ENCODE measurements at places on chromosomes 16 and 17.

GRCh38 chr16:4272114-4272956 is 488 bp downstream of the TFAP4 start:
- no peak for DNase-seq

GRCh38 chr16:80599466-80599865 is 58.7 kb downstream of the DYNLRB2 start:
- no peak for DNase-seq

- no peak for DNase-seq
These were observed 1.4 kb upstream of the CA7 start for GRCh38 chr16:66842765-66843164.

GRCh38 chr17:27616414-27616813 is 14.6 kb upstream of the LGALS9 start:
- no peak for DNase-seq

DNA sequence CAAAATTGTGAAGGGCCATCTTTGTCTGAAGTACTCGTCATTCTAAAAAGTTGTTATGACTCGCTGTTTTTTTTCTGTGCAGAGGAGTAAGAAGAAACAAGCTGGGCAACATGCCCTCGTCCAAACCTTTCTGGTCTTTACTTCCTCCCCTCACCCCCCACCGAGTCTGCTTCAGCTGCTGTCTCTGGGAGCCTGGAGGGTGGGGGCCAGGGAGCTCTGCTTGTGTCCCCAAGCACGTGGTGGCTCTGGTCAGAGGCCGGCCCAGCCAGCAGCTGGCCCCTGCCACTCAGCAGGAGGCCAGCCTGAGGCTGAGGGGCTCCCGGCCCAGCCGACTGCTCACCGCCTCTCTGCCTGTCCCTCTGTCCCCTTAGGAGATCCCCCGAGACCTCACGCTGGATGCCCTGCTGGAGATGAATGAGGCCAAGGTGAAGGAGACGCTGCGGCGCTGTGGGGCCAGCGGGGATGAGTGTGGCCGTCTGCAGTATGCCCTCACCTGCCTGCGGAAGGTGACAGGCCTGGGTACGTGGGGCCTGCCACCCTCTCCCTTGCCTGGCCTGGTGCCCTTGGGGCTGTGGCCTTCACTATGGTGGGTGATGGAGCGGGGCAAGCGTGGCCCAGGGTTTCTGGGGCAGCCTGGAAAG is 53.7 kb upstream of the LGALS9 start:
- no peak for DNase-seq

- DNase-seq, result no peak
These were observed 25.9 kb upstream of the PHB1 start for GRCh38 chr17:49440581-49440980.

GRCh38 chr16:85872734-85873133 is 26.2 kb upstream of the IRF8 start:
- no peak for DNase-seq

DNA sequence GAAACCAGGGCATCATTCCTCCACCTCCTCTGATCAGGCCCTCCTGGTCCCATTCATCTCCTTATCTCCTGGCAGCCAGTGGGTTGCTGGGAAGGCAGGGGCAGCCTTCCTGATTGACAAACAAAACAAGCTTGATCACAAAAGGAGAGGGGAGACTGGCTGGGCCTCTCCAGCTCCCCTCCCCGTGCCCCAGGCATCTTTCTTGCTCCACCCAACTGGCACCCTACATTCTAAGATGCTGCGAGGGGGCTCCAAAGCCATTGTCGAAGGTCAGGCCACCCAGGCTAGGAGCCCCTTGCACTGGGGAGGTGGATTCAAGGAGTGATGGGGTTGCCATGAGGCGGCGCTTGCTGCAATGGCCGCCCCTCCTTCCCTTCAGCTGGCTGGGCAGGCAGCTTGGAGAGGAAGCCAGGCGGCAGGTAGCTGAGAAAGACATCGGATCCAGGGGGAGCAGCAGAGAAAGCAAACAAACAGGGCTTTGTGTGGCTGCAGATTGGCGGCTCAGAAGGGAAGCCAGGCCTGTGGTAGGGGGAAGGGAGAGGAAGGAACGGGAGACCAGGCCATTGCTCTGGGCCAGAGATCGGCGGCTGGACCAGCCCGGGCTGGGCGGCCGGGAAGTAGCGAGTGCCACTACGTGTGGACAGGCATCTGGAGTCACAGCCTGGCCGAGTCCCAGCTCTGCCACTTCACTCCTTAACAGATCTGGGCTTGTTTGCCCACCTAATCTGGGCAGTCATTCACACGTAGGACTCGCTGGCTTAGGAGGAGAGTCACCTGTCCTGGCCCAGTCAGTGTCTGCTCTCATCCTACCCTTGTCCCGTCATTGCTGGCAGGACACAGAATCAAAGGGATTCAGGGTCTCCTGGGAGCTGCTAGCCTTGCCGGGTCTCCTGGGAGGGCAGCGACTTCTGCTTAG is 12.3 kb downstream of the RAI1 start:
- DNase-seq, result no peak

- no peak for DNase-seq
These were observed 248.6 kb downstream of the FTO start for GRCh38 chr16:53952215-53953208.

DNA sequence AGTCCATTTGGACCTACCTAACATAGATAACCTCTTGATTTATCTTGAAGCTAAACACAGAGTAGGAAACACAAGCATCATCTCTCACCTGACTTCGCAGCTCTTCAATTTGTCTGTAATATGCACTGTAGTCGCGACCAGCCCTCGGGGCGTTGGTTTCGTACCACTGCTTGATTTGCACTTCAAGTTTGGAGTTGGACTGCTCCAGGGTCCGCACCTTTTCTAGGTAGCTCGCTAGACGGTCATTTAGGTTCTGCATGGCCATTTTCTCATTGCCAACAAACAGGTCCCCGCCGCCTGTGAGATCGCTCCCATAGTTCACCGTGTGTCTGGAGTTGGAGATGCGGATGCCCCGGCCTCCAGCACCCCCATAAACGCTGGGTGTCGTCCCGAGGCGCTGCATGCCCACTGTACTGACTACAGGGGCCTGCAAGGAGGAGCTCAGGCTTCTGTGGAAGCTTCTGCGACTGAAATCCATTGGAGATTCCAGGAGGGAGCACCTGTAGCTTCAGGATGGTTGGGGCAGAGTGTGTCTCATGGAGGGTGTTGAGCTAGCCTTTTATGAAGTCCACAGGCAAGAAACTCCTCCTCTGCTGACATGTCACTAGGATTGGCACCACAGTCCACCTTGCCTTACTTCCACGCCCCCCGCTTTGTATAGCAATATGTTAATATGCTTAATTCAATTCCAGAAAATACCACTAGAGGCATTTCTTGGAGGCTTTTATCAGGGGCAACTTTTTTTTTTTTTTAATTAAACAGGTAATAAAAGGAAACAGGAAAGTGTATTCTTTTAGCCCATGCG is at the start of gene KRT20:
Gene KRT20 (minus strand): TSS at position 535 of the 805 bp plus-strand sequence. CDS start 57 bp downstream, at position 478.
- DNase-seq, result no peak

DNA sequence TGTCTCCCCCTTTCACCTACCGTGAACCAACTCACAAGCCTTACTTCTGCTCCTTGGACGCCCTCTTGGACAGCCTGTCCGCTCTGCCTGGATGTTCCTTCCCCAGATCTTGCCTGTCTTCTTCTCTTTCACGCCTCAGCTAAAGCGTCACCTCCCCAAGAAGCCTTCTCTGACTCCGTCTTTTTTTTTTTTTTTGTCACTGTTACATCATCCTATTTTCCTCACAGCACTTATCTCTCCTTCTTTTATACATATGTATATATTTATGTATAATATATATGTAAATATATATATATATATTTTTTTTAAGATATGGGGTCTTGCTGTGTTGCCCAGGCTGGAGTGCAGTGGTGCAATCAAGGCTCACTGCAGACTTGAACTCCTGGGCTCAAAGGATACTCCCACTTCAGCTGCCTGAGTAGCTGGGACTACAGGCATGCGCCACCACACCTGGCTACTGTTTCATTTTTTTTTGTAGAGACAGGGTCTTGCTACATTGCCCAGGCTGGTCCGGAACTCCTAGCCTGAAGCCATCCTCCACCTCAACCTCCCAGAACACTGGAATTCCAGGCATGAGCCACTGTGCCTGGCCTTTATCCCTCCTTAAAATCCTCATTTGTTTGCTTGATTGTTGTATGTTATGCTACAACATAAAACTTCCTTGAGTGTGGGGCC is 16.5 kb upstream of the AKTIP start:
- DNase-seq, result no peak

GRCh38 chr17:41647038-41647813 is 22.9 kb upstream of the KRT17 start:
- no peak for DNase-seq

DNA sequence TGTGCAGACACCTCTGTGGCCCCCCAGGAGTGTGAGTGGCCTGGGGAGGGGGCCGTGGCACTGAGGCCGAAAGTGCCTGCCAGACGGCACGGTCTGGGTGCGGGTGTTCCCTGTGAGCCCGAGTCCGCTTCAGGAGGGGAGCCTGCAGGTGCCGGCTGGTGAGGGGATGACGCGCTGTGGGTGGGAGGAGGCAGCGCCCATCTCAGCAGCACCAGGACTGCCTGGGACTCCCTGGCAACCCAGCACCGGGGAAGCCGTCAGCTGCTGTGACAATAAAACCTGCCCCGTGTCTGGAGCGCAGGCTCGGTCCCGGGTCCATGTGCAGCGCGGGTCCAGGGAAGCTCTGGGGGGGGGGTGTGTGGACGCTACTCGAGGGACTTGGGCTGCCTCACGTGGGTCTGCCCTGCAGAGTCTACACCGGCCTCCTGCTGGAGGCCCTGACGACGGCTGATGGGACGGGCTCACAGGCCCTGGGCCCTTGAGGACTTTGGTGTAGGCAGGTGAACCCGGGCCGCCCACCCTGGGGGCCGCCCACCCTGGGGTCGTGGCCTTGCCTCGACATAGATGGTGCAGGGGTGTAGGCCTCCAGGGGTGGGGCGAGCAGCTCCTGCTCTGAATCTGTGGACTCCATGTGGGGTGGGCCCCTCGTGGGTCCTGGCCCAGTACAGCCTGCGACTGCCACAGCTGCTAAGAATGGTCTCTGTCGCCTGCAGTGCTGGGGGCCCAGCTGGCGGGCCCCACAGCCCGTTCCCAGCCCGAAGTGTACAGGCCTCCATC is 5.9 kb upstream of the RAB40C start:
- DNase-seq, result no peak

DNA sequence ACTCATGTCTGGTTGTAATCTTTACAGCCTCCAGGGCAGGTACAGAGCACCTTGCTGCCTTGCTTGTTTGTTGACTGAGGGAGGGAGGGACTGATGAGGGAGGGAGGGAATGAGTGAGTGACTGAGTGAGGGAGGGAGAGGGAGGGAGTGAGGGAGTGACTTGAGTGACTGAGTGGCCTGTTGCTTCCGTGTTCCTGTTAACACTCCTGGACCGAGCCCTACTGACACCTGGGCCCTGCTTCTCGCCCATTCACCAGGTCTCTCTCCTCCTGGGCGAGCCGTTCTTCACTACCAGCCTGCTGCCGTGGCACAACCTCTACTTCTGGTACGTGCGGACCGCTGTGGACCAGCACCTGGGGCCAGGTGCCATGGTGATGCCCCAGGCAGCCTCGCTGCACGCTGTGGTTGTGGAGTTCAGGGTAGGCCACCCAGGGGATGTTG is 41.2 kb downstream of the PRMT7 start:
- no peak for DNase-seq

- DNase-seq, result no peak
These were observed 22.6 kb downstream of the NACA2 start for GRCh38 chr17:61568219-61569072.

- DNase-seq, result no peak
These were observed at the start of gene SHISA6 for GRCh38 chr17:11240841-11241610. SHISA6 (plus strand) TSS chr17:11241213.

GRCh38 chr17:13283606-13284005 is 265.8 kb upstream of the ELAC2 start:
- DNase-seq, result no peak

GRCh38 chr16:89531821-89532526 is 23.8 kb downstream of the SPG7 start:
- DNase-seq, result no peak

DNA sequence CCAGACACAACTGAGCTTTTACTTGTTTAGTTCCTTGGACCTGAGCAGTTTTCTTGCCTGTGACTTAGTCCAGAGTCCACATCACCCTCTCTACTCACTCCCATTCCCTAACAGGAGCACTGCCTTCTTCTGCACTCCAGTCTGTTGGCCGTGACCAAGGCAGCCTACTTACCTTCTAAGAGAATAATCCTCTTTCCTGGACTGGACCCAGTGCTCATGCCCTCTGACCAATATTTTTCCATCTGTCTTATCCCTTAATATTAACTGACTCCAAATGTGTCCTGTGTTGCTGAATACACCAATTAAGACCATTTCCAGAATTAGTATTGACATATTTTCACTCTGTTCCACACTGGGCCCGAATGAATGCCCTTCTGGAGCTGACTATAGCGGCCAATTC is 681.0 kb upstream of the KIF2B start:
- no peak for DNase-seq

- DNase-seq, result no peak
These were observed 3.5 kb downstream of the CORO7 start for GRCh38 chr16:4412854-4413253.

GRCh38 chr17:27263386-27263785 is 30.5 kb upstream of the WSB1 start:
- no peak for DNase-seq

DNA sequence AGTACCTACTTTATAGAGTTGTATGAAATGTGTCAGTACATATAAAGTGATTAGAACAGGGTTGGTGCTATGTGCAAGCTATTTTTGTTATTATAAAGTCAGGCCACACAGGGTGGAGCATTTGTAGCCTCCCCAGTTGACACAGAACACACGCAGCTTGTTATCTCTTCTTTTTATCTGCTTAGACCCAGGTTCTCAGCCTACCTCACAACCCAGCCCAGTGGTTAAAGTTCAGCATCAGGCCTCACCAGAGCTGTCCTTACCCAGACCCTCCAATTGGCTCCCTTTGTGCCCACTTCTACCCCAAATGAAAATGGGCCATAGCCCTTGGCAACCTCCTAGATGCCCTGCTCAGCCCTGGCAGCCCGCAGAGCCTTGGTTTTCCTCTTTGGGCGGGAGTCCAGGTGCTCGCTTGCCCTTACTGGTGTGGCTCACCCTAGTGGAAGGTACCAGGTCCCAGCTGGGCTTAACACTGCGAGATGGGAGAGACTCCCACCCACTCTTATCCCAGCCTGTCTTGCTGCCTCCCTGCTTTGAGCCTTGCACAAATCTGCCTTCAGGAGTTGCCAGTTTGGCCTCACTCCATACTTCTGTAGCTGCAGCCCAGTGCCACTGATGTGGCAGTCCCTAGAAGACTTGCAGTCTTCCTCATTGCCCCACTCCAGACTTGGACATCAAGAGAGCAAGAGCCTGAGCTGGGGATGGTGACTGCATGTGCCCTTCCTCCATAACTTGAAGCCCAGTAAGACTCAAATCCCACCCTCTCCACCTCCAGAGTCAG is 1.1 kb upstream of the PIGS start:
- DNase-seq, result no peak

DNA sequence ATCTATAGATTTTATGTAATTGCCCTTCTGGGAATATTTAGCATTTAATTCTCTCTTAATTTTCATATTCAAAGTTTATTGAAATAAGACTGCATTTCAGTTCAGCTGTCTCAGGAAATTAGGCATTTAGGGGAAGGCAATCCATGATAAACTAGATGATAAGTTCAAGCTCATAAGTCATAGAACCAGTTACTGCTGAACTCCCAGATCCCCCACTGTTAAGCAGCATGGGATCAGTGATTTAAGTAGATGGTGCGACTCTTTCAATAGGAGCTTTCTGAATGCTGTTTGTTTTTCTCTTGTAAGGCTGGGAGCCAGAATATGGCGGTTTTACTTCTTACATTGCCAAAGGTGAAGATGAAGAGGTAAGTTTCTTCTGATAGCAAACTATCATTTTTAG is 23.8 kb downstream of the OGFOD1 start:
- DNase-seq, result no peak

Data from GM04504 (cell line).